Astrocyte (in vitro differentiated cells and primary cell): ENCODE measurements at places on chromosomes 5 and 9.
A peak's percentile ranks its signal among the peaks of the same experiment; 100 is the strongest.

- DNase-seq: no peak
These were observed 27.7 kb downstream of the PIK3R1 start for GRCh38 chr5:68243251-68243650.

DNA sequence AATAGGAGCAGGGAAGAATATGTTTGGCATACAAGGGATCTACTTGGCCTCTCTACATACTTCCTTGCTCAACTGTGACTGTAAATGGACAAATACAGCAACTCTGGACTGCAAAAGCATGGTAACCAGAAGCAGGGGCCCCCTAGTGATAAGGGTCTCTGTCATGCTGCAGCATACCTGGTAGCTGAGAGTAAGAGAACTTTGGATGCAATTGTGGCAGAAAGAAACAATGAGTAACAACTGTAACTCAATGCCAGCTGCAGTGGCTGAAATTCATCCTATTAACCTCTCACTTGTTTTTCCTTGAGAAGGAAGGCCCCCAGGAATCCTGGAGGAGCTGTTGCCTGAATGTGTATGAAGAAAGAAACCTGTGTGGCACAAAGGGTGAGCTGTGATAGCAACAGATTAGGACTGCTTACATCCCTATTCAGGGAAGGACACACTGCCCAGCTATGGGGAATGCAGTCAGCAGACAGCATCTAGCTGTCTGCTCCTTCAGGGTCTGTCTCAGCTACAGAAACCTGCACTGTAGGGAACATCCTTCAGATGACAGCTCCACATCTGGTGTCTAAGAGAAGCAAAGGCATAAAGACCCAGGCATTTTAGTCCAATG, 468.1 kb upstream of the ACTBL2 start:
- DNase-seq: no peak

DNA sequence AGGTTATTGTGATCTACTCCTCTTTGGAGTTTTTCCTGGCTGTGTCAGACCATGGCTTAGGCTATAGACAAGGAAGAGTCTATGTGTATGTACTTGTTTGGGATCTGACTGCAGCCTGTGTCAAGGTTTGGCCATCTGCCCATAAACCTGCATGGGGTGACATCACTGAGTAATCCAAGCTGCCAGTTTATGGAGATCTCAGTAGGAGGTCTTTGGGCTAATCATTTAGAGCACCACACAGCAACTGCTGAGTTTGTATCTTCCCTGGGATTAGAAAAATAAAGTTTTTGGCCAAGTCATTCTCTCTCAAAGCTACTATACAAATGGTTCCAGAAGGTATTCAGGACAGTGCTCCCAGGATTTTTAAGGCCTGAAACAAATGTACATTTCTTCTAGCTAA, 65.5 kb upstream of the HSPB3 start:
- DNase-seq: peak; percentile 88

- no peak for DNase-seq
These were observed 23.1 kb upstream of the MED10 start for GRCh38 chr5:6401410-6401809.

- no peak for DNase-seq
These were observed 4.8 kb upstream of the PAM start for GRCh38 chr5:102750151-102750834.

- no peak for DNase-seq
These were observed 1.0 kb downstream of the FPGS start for GRCh38 chr9:127803507-127804352.

DNA sequence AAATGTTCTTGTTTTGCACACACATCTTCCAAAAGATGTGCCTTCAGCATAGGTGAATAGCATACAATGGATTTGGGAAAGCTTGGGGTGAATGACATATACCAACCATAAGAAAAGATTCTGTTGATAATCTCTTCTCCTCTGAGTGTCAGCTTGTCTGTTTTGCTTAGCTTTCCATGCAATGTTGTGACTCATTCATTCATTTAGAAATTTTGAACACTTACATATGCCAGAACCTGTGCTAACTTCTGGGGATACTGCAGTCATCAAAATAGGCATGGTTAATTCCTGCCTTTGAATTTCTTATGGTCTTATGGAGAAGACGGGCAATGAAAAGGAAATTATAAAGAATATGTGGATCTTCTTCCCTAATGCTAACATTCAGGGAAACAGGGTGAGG, 14.1 kb downstream of the ADRB2 start:
- no peak for DNase-seq

- DNase-seq: no peak
These were observed 222.7 kb upstream of the RASEF start for GRCh38 chr9:83285445-83286225.

DNA sequence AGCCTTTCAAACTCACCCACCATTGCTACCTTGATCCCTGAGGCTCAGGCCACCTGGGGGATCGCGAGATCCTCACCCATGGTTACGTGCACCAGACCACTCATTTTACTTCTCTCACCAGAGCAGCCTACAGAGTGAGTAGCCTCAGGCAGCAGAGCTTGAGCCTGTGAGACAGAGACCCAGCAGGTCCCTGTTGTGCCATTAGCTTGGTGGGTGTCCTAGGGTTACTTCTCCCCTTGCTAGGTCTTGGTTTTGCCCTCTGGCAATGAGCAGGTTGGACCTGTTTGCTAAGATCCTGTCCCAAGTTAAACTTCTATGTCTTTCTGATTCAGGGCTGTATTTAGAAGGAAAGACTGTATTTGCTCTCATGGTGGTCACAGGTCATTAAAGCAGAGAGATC, 21.8 kb downstream of the WHRN start:
- no peak for DNase-seq

DNA sequence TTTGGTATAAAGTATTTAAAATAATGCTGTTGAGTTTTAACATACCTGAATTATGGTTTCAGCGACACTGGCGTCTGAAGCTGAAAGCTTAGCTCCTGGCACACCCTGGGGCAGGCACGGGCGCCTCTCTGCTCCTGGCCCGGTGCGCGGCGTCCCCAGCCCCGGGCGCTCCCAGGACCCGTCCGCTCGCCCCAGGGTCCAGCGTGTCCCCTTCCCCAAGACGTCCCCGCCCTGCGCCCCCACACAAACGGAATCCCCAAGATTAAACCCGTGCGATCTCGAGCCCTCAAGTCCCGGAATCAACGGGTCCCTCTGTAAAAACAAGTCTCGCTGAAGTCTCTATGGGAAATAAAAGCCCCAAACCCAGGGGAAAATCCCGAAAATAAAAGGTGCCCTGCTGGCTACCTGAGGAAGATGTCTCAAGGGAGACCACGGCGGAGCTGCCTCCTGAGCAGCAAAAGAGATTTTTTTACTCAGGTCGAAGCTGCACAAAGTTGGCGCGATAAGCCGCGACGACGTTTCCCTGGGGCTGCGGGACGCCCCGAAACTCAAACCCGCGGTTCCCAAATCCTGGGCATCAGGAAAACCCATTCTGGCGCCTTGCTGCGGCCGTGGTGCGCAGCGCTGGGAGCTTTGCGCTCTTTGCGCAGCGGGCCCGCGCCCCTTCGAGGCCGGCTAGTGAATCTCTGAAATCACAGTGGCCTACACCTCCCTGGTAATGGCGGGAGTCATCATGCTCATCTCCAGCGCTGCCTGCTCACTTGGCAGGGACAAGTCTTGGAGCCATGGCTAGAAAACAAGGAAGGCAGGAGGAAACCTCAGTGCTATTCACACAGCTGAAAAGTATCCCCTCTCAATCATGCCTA, 6.3 kb upstream of the IFNA8 start:
- DNase-seq: no peak

DNA sequence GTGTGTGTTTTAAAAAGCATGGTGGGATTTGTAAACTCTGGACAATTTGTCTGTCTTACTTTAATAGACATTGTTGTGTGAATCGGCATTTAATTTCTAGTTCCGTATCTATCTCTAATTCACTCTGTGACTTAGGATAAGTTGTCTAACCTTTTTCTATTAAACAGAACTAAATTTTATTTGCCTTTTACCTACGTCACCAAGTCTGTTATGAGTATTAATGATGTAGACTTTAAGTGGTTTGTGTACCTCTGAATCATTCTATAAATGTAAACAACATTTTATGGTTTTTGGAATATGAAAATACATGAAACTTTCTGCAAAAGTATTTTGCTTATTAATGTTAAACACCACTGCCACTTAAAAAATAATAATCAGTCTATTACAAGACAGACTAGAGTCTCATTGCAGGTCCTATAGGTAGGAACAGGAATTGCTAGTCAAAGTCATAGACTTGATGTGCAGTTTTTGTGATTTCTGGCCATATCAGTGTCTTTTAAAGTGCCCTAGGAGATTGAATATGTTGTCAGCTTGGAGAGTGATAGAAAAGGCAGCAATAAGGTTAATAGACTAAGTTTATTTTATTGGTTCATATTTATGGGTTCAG, 5.6 kb downstream of the RBM27 start:
- no peak for DNase-seq

- no peak for DNase-seq
These were observed 136.5 kb downstream of the CCDC192 start for GRCh38 chr5:127839496-127840197.

- DNase-seq: no peak
These were observed 213.4 kb downstream of the PTTG1 start for GRCh38 chr5:160635046-160635445.

DNA sequence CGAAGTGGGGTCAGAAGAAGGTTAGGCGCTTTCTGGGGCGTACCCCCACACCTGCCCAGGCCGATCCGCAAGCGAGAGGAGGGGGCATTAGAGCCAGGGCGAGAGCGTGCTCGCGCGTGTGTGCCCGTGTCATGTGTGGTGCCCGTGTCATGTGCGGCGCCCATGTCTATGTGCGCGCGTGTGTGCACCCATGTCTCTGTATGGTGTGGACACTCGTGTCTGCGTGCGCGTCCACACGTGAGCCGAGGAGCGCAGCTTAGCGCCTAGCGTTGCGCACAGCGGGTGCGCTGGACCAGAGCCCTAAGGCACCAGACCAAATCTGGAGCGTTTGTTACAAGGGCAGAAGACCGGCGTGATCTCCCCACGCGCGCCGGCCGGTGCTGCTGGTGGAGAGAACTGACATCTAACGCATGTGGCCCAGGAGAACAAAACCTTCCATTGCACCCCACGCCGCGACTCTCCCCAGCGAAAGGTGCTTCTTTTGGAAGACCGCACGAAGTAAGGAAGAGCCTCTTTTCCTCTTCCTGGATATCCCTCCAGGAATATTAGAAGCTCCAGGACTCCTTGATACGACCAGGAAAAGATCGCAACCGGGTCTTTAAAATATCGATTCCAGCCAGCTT, 644 bp downstream of the NIM1K start:
- DNase-seq: peak; percentile 20

- DNase-seq: no peak
These were observed 188.6 kb downstream of the NR3C1 start for GRCh38 chr5:143214890-143215289.
